NCI-H82 (cell line): ENCODE measurements at places on chromosomes 1 and 21.

DNA sequence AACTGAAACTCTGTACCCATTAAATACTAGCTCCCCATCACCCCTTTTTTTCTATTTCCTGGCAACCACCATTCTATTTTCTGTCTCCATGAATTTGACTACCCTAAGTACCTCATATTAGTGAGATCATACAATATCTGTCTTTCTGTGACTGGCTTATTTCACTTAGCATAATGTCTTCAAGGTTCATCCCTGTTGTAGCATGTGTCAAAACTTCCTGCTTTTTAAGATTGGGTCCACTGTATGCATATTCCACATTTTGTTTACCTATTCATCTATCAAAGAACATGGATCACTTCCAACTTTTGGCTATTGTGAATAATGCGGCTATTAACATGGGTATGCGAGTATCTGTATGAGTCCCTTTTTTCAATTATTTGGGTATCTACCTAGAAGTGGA lies 181.6 kb upstream of the ZNHIT6 start:
- DNase-seq: no peak

DNA sequence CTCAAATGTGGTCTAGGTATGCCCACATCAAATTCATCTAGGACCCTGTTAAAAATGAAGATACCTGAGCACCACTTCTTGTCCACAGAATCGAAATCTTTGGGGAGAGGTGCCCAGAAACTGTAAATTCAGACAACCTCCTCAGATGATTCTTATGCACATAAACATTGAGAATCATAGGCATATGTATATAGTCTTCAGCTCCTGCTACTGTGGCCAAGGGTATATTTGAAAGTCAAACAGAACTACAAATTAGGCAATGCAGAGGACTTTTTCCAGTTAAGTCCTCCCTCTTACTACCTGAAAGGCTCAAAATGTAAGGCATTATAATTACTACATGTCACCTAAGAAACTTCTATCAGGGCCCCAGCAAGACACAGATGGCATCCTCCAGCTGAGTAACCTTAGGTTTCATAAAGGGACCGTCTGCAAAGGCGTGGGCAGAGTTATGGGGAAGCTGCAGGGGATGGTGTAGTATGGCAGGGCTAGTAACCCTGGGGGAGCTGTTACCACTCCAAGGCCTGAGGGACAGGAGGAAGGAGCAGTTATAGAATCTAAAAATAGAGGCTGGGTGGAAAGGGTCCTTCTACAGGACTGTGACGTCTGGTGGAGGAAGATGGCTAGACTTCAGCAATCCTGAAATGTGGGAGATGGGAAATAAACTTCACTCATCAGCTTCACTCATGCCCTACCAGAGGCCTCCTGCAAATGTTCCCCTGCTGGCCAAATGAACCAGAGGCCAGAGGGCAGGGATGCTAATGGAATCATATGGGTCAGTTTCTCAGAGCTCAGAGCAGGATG lies 46.3 kb downstream of the DAB1 start:
- no peak for DNase-seq

- DNase-seq: peak; percentile 83
These were observed 15.9 kb upstream of the EPB41 start for GRCh38 chr1:28898405-28898881.

GRCh38 chr1:2224170-2224584 lies 3.9 kb upstream of the SKI start:
- no peak for DNase-seq

DNA sequence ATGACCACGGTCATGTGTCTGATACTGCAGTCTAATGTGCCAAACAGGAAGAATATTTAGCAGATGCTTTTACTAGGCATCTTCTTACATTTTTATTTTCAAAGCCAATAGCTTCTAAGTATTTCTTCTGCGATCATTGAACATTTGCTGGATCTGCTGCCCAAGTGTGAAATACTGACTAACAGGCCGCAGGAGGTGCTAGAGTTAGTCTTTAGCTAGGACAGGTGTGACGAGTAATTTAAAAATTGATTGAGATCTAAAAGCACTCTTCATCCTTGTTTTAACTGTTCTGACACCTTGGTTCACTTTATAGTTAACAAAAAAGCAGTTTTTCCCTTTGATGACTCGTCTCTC lies 748 bp upstream of the FAM78B start:
- peak; percentile 46 for DNase-seq

GRCh38 chr21:29639366-29640079 lies 300.3 kb downstream of the GRIK1 start:
- no peak for DNase-seq

- no peak for DNase-seq
These were observed 27.2 kb downstream of the RAB7B start for GRCh38 chr1:205976036-205976435.

- DNase-seq: peak; percentile 78
These were observed 43.6 kb downstream of the GNB1 start for GRCh38 chr1:1847061-1847850.

- peak; percentile 63 for DNase-seq
These were observed 89.9 kb downstream of the FOXD2 start for GRCh38 chr1:47527653-47528272.

DNA sequence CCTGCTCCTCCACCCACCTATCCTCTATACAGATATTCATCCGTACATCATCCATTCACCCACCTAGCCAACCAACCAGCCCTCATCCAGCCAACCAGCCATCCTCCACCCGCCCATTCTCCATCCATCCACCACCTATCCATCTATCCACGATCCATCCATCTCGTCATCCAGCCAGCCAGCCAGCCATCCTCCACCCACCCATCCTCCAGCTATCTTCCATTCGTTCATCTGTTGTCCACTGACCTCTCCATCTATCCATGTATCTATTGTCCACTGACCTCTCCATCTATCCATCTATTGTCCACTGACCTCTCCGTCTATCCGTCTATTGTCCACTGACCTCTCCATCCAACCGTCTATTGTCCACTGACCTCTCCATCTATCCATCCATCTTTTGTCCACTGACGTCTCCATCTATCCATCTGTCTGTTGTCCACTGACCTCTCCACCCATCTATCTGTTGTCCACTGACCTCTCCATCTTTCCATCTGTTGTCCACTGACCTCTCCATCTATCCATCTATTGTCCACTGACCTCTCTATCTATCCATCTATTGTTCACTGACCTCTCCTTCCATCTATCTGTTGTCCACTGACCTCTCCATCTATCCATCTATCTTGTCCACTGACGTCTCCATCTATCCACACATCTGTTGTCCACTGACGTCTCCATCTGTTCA lies 47.6 kb downstream of the FAAP20 start:
- no peak for DNase-seq

DNA sequence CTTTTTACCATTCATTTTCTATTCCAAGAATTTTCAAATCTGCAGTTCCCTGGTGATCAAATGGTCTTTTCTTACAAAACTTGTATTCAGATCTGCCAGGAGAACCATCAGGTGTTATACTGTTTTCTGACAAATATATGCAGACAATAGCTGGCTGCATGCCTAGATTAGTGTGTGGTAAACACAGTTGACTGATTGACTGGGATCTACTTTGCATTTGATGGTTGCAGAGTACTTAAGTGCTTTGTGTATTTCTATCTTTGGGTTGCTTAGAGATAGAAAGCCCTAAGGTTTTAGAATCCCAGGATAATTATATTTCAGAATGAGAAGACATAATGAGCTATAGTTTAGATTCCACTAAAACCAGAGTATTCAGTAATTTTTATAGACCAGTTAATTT lies 102.0 kb upstream of the CHODL start:
- DNase-seq: peak; percentile 14

DNA sequence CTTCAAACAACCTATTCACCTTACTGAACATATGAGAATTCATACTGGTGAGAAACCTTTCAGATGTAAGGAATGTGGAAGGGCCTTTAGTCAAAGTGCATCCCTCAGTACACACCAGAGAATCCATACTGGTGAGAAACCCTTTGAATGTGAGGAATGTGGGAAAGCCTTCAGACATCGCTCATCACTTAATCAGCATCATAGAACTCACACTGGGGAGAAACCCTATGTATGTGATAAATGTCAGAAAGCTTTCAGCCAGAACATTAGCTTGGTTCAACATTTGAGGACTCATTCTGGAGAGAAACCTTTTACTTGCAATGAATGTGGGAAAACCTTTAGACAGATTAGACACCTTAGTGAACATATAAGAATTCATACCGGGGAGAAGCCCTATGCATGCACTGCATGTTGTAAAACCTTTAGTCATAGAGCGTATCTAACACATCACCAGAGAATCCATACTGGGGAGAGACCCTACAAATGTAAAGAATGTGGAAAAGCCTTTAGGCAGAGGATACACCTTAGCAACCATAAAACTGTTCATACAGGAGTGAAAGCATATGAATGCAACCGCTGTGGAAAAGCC lies 13.2 kb upstream of the EXO5 start:
- DNase-seq: peak; percentile 4

- no peak for DNase-seq
These were observed 62.5 kb upstream of the BACH1 start for GRCh38 chr21:29236201-29236600.

DNA sequence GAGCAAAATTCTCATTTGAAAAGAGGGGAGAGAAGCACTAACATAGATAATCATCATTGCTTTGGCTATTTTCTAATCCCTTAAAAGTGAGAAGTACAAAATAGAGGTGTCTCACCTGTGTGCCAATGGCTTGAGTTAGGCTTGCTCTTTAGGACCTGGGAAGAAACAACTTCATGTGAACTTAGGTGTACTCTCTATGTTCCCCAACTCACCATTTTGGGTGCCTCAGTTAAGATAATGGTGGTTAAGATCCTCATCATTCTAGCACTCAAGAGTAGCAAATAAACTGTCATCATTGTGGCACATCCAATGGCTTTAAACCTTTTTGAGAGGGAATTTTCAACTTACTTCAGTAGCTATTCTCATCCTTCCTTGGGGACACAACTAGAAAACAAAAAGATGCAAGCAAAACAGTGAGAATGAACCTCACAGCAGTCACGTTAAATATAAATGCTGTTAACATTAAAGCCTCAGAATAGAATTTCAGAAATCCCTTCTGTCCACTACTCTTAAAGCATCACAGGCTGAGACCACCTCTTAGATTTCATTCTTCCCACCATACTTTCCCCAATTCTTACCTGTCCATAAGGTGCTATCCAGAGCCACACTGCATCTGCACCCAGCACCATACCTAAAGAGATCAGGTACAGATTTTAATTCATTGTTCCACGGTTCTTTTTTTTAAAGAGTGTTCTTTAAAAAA lies 1.2 kb downstream of the GAS5 start:
- DNase-seq: peak; percentile 32
